ENCODE measurements at places on chromosomes 6 and 20.

DNA sequence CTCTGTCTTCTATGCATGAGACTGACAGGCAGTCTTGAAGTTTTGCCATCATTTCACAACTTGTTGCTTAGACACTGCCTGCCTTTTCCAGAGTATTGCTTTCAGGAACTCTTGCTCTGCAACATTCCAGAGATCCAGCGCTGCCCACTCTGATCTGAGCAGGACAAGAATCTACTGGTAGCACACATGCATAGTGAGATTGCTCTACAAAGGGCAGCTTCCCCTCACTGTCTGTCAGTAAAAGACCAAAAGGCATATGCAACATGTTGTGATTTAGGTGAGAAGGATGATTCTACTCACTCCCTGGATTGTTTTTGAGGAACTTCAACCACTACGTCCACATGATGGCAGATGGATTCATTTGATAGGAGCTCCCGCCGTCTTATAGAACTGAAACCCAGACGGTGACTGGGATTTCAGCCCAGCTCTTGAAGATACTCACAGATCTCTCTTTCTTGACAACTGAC, 259.1 kb downstream of the ARID1B start:
- no peak for DNase-seq

- no peak for DNase-seq
Measured at GRCh38 chr20:36318166-36318565, 12.0 kb downstream of the DLGAP4 start.

DNA sequence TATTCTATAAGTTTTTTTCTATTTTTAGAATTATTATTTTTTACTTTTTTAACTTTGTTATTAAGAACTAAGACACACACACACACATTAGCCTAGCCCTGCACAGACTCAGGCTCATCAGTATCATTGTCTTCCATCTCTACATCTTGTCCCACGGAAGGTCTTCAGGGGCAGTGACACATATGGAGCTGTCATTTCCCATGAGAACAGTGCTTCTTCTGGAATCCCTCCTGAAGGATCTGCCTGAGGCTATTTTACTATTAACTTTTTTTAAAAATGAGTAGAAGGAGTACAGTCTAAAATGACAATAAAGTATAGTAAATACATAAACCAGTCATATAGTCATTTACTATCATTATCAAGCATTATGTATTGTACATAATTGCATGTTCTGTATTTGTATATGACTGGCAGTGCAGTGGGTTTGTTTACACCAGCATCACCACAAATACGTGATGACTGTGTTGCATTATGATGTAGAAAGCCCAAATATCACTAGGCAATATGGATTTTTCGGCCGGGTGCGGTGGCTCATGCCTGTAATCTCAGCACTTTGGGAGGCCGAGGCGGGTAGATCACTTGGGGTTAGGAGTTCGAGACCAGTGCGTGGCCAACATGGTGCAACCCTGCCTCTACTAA, 57.9 kb downstream of the HIVEP1 start:
- no peak for DNase-seq

DNA sequence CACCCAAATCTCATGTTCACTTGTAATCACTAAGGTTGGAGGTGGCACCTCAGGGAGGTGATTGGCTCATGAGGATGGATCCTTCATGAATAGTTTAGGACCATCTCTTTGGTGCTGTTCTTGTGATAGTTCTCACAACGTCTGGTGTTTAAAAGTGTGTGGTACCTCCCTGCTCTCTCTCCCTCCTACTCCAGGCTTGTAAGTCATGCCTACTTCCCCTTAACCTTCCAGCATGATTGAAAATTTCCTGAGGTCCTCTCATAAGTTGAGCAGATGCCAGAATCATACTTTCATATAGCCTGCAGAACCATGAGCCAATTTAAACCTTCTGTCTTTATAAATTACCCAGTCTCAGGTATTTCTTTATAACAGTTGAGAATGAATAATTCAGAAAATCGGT, 16.6 kb downstream of the HLA-A start:
- no peak for DNase-seq

DNA sequence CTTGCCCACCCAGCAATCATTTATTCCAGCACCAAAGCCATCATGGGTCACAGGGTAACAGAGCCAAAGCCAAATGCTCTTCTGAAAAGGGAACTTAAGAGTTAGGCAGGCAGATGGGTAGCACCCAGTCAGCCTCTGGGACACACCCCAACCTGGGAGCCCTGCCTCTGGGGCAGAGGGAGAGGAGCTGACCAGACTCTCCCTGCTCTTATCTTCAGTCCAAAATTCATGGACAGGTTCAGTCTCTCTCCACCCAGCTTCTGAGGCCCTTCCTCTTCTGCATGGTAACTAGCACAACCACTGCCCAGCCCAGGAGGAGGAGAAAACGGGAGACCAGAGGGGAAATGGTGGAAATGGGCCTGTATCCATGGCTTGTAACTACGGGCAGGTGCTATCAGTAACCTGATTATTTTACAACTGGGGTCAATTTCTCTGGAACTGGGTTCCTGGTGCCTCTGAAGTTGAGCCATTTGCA, 105.4 kb downstream of the NOL4L start:
- no peak for DNase-seq

DNA sequence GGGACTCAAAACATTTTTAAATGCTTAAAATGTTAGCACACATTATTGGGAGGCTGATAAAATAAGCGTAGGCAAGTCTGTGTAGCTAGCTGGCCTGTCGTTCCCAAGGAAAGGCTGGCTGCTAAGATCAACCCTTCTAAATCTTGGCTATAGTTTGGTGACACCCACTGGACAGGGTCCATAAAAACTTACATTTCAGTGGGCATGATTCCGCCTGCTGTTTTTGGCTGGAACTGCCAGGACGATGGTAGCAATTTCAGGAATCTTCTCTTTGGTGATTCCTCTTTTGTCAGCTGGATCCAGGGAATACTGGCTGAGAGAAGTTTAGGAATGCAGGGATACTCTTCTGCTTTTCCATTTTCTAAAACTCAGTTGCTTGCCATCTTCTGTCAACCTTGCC, 162.2 kb downstream of the NKAIN2 start:
- DNase-seq = no peak

All from naive B cell (primary cell).